ENCODE measurements at places on chromosomes 7 and 10.

DNA sequence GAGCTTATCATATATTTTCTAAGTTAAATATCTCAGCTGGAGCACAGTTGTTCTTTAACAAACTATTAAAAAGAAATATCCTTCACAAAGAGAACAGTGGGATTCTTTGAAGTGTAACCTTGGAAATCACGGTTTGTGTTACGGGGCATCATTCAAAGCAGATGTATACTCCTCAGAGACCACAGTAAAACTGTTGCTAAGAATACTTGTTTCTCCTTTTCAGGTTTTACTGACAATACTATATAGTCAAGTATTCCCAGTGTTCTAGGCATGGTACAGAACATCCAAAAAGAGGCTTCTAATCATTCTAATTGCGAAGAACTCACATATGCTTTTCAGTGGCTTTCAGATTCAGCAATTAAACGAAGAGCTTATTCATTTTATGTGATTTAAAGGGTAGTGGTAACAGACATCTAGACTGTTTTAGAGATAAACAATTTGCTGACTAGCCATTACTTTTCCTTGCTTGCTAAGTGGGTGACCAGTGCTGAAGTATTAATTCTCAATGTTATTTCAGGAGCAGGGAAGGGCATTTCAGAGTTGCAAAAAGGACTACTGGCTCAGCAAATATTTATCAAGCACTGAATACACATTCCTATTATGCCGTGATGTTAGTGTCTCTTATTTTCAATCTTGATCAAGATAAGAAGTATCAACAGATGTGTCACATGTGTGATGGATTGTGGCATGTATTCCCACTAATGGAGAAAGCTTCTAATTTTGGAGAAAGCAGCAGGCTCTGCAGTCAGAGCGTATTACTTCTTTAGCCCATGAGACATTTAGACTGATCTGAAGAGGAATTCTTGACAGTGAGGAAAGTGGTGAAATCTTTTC is 236.8 kb downstream of the RNLS start:
- DNase-seq = no peak

- peak; percentile 81 for DNase-seq
These were observed 59.0 kb upstream of the CHST15 start for GRCh38 chr10:124152139-124153022.

DNA sequence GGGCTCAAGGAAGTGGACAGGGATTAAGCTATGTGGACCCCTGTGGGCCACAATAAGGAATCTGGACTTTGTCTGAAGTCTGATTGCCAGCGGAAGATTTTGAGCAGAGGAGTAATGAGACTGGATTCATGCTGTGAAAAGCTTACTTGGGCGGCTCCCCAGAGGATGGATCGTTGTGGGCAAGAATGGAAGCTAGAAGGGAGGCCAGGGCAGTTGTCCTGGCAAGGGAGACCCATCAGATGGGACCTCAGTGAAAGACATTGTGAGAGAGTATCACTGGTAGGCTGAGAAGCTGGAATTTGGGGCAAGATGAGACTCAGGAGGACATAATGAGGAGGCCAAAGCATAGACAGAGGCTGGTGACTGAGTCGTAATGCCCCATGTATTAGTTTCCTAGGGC is 15.6 kb downstream of the ABCC2 start:
- no peak for DNase-seq

DNA sequence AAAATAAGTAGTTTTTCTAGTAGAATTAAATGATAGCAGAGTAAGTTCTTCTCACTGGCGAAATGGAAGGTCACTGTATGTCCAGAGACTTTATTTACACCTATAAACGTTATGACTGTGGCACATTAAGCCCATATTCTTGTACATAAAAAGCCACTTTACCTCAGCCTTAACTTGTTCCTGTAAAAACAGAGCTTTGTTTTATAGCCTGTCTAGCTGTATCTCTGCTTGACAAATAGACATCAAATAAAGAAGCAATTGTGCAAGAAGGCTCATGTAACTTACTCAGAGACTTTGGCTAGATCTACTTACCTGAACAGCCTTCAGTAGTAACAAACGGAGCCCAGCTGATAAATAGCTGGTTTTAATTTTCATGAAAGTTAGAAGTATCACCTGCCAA is 324.1 kb upstream of the BMPER start:
- DNase-seq = no peak

GRCh38 chr10:43117031-43117776 is 21.0 kb upstream of the CSGALNACT2 start:
- DNase-seq = no peak

GRCh38 chr10:92298487-92298886 is 7.5 kb downstream of the MARCHF5 start:
- DNase-seq = no peak

- no peak for DNase-seq
These were observed 61.5 kb upstream of the NANOS1 start for GRCh38 chr10:118968060-118968459.
